CD8-positive, alpha-beta memory T cell (primary cell): ENCODE measurements at places on chromosomes 4 and X. TPM values are rescaled to one million over a fixed set of nuclear protein-coding genes. Genes with fewer than 3 reads are reported as not detected.

DNA sequence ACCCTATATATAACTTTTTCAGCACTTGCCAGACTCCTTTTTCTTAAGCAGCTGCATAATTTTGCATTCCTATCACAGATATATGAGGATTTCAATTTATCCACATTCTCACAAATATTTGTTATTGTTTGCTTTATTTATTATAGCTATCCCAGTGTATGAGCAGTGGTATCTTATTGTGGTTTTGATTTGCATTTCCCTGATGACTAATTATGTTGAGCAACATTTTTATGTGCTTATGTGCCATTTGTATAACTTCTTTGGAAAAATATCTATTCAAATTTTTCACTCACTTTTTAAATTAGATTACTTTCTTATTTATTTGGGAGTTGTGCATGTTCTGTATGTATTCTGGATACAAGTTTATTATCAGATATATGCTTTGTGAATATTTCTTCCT, 361.9 kb downstream of the KCTD8 start:
- no peaks in the 10 kb centered on the region for H3K27me3 ChIP-seq
- DNase-seq, result no peak
- H3K36me3 ChIP-seq, result no peaks in the 10 kb centered on the region
- H3K4me1 ChIP-seq, result no peaks in the 10 kb centered on the region
- H3K4me3 ChIP-seq, result no peak overlapping the region

GRCh38 chr4:130422261-130422660, 1326.3 kb downstream of the C4orf33 start:
- H3K36me3 ChIP-seq, result no peaks in the 10 kb centered on the region
- no peak for DNase-seq
- no peak overlapping the region for H3K27ac ChIP-seq

- H3K4me1 ChIP-seq, result peaks cover 6% of the 10 kb centered on the region
- no peaks in the 10 kb centered on the region for H3K36me3 ChIP-seq
- H3K27me3 ChIP-seq, result no peaks in the 10 kb centered on the region
These were observed 34.3 kb downstream of the NLGN3 start for GRCh38 chrX:71178908-71179307.

DNA sequence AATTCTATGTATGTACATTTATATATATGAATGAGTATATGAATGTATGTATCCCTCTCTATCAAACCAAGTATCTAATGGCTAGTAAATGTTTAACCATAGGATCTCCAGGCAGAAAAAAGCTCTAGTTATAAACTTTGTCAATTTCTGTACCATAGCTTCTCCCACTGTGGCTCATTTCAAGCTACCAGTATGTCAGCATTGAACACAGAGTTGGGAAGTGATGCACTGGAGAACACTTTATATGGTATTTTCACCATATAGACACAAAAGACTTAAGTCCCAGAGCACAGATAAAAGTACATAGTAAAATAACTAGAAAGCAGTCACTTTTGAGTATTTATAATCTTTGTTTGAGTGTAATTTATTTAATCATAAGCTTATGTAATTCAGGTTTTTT, 53.9 kb upstream of the ATP8A1 start:
- H3K4me1 ChIP-seq, result no peaks in the 10 kb centered on the region
- H3K36me3 ChIP-seq, result no peaks in the 10 kb centered on the region
- no peaks in the 10 kb centered on the region for H3K27me3 ChIP-seq
- no peak overlapping the region for H3K4me3 ChIP-seq

DNA sequence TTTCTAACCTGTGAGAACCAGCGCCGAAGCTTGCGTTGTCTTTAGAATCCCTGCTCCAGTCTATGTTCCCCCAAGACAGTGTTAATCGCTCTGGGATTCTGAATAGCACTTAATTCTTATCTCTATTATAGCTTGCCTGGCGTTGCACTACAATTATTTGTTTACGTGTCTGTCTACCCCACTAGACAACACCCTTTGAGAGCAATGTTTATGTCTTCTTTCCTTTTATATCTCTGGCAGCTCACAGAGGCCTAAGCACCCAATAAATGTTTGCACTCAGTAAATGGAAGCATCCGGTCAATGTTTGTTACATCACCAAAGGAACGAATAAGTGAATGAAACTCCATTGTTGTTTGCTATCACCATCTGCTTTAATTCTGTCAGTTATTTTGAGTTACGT, 4.8 kb upstream of the NHS start:
- H3K27me3 ChIP-seq, result no peaks in the 10 kb centered on the region
- no peak overlapping the region for H3K4me3 ChIP-seq
- no peaks in the 10 kb centered on the region for H3K36me3 ChIP-seq

DNA sequence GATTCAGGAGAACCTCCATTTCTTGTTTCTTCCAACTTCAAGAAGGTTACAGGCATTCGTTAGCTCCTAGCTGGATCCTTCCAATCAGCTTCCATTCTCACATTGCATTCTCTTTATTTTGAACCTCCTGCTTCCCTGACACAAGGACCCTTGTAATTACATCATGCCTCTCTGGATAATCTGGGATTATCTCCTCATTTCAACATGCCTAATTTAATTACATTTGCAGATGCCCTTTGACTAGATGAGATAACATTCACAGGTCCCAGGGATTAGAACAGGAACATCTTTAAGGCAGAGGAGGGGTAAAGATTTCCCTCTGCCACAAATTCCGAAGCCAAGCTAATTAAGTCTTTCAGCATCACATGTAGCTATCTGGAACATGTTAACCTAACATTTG, 753.8 kb upstream of the PCDH7 start:
- no peak for DNase-seq
- no peaks in the 10 kb centered on the region for H3K4me1 ChIP-seq
- H3K27me3 ChIP-seq, result no peaks in the 10 kb centered on the region

DNA sequence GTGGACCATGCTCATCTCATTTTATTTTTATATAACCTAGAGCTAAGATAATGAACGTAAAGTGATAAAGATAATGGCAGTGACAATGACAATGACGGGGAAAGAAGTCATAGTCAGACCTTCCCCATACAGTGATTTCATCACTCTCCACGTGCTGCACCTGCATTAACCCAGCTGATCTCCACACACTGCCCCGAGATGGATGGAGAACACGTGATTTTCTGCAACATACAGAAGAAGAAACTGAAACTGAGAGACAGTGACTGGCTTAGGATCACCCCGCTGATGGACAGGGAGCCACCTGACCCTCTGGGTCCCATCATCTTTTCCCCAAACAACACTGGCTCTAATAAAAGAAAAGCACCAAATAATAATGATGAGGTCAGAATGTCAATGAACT, 22.0 kb downstream of the EVC2 start:
- H3K27me3 ChIP-seq, result no peaks in the 10 kb centered on the region

GRCh38 chrX:144637731-144638130, 609.6 kb upstream of the SPANXN1 start:
- no peaks in the 10 kb centered on the region for H3K27me3 ChIP-seq
- no peak for DNase-seq
- H3K36me3 ChIP-seq, result no peaks in the 10 kb centered on the region
- no peak overlapping the region for H3K27ac ChIP-seq
- H3K4me1 ChIP-seq, result no peaks in the 10 kb centered on the region

GRCh38 chr4:87353592-87353991, 30.9 kb upstream of the HSD17B13 start:
- H3K27ac ChIP-seq, result no peak overlapping the region
- no peak overlapping the region for H3K4me3 ChIP-seq
- H3K27me3 ChIP-seq, result no peaks in the 10 kb centered on the region

GRCh38 chrX:8755116-8755515, 23.2 kb upstream of the ANOS1 start:
- H3K36me3 ChIP-seq, result no peaks in the 10 kb centered on the region
- H3K27ac ChIP-seq, result no peak overlapping the region
- no peak overlapping the region for H3K4me3 ChIP-seq

GRCh38 chr4:71429962-71430361, 91.1 kb downstream of the SLC4A4 start:
- no peaks in the 10 kb centered on the region for H3K36me3 ChIP-seq
- no peaks in the 10 kb centered on the region for H3K27me3 ChIP-seq
- H3K4me1 ChIP-seq, result no peaks in the 10 kb centered on the region
- H3K27ac ChIP-seq, result no peak overlapping the region

- H3K4me1 ChIP-seq, result no peaks in the 10 kb centered on the region
- H3K27me3 ChIP-seq, result no peaks in the 10 kb centered on the region
- no peak overlapping the region for H3K4me3 ChIP-seq
- DNase-seq, result no peak
- no peaks in the 10 kb centered on the region for H3K36me3 ChIP-seq
- H3K27ac ChIP-seq, result no peak overlapping the region
These were observed 21.7 kb upstream of the DCLK2 start for GRCh38 chr4:150056569-150056968.

GRCh38 chrX:131894995-131895394, 128.1 kb upstream of the STK26 start:
- H3K4me3 ChIP-seq, result no peak overlapping the region
- no peaks in the 10 kb centered on the region for H3K36me3 ChIP-seq
- no peaks in the 10 kb centered on the region for H3K27me3 ChIP-seq

- no peak overlapping the region for H3K4me3 ChIP-seq
- no peaks in the 10 kb centered on the region for H3K27me3 ChIP-seq
- no peaks in the 10 kb centered on the region for H3K36me3 ChIP-seq
- DNase-seq, result no peak
- no peak overlapping the region for H3K27ac ChIP-seq
- H3K4me1 ChIP-seq, result no peaks in the 10 kb centered on the region
These were observed 19.3 kb downstream of the PPP2R2C start for GRCh38 chr4:6452897-6453687.

GRCh38 chr4:38030023-38030422, 69.8 kb downstream of the PTTG2 start:
- no peak overlapping the region for H3K4me3 ChIP-seq
- H3K36me3 ChIP-seq, result peaks cover 13% of the 10 kb centered on the region
- H3K27me3 ChIP-seq, result no peaks in the 10 kb centered on the region
- H3K4me1 ChIP-seq, result no peaks in the 10 kb centered on the region
- no peak overlapping the region for H3K27ac ChIP-seq
- DNase-seq, result no peak

GPRASP1 gene
- 4.2 TPM for total RNA-seq

F8A2 gene
- not detected for total RNA-seq

DMRTC1 gene
- not detected for total RNA-seq

PDE6B gene
- 10.1 TPM for total RNA-seq

BCAP31 gene
- total RNA-seq, result 153 TPM

GRIA3 gene
- not detected for total RNA-seq
